SK-MEL-5 (cell line): ENCODE measurements at places on chromosomes 3 and 15. TPM values are rescaled to one million over a fixed set of nuclear protein-coding genes. Genes with fewer than 3 reads are reported as not detected.

DNA sequence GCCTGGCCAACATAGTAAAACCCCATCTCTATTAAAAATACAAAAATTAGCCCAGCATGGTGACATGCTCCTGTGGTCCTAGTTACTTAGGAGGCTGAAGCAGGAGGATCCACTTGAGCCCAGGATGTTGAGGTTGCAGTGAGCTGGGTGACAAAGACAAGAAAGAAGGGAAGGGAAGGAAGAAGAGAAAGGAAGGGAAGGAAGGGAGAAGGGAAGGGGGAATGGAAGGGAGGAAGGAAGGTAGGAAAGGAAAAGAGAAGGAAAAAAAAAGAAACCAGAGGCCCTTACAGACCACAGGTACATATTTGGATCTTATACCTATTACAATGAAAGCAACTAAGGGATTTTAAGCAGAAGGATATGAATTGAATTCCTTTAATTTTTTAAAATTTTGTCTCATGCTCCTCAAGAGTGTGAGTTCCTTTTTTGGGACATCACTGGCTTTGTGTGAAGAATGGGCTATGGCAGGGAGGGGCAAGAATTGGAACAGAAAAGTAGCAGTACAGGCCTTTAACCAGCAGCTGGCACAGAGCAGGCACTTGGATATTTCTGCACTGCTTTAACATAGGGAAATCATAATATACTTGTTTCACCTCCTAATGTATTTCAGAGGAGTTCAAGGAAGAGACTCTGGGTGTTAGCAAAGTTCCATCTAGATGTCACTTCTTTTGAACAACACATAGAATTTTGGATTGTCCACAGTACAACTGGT is 7.9 kb downstream of the RAB27A start:
- no peak for DNase-seq

GRCh38 chr3:148367756-148368155 is 329.9 kb upstream of the AGTR1 start:
- DNase-seq = no peak

DNA sequence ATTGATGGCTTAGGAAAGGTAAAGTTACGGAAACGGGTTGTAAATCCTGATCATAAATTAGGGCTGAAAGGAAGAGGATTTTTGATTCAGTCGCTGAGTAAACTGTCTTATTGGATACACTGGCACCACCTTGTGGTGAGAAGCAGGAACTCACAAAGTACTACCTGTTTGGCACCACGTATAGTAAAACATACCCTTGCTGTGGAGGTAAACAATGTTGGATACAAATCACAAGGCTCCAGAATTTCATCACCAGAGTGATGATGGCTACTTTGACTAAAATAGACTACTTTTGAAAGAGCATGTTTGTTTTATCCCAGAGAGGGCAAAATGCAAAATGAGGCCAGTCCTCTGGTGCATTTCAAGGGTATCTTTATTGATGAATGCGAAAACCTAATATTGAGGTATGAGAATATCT is 216.9 kb downstream of the IGSF11 start:
- DNase-seq = peak; percentile 74

- DNase-seq = no peak
Measured at GRCh38 chr15:79193103-79193502, 89.4 kb upstream of the ANKRD34C start.

DNA sequence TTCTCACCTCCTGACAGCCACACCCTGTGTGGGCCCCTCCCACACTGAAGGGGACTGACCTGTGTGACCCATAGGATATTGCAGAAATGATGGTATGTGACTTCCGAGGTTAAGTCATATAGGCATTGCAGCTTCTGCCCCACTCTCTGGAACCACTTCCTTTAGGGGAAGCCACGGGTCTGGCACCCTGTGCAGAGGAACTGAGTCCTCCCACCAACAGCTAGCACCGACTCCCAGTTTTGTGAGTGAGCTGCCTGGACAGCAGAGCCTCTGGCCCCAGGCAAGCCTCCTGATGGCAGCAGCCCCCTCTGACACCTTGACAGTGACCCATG is 24.6 kb upstream of the SLC6A6 start:
- no peak for DNase-seq

- no peak for DNase-seq
Measured at GRCh38 chr3:150158943-150159625, 188.4 kb upstream of the PFN2 start.

DNA sequence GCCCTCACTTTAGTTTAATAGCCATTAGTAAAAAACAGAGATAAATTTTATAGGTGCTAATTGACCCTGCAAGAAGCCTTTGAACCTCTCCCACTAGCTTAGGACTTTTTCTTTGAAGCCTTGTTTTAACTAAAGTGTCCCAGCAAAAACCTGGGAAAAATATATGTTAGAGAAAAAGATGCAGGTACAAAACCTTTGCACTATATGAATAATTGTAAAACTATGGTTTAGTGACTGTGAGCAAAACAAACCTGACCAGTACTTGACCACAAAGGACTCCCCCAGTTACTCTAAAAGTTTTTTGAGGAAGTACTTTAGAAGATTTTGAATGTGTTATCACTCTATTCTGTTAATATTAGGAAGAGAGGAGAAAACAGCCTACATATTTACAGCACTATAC is 123.3 kb upstream of the TP63 start:
- no peak for DNase-seq

- DNase-seq = no peak
Measured at GRCh38 chr3:106759731-106760130, 617.5 kb upstream of the CCDC54 start.

Gene SI
- total RNA-seq = not detected in 2 replicates

Gene ARPP21
- not detected in 2 replicates for total RNA-seq

Gene ANKUB1
- total RNA-seq = 0.08 TPM in 1 of 2 replicates, not detected in the other

Gene NEK11
- 1.6 and 1.8 TPM in 2 replicates for total RNA-seq

Gene CCDC39
- not detected in 2 replicates for total RNA-seq

Gene RGMA
- not detected in 2 replicates for total RNA-seq

Gene SUCNR1
- total RNA-seq = 0.03 TPM in 1 of 2 replicates, not detected in the other

Gene CMTM8
- total RNA-seq = 8.2 and 11.2 TPM in 2 replicates

Gene ROPN1B
- total RNA-seq = 38.5 and 41.5 TPM in 2 replicates
